ENCODE measurements at places on chromosomes 6 and 20.

- DNase-seq = no peak
Measured at GRCh38 chr6:118719351-118720124, 68.1 kb upstream of the CEP85L start.

DNA sequence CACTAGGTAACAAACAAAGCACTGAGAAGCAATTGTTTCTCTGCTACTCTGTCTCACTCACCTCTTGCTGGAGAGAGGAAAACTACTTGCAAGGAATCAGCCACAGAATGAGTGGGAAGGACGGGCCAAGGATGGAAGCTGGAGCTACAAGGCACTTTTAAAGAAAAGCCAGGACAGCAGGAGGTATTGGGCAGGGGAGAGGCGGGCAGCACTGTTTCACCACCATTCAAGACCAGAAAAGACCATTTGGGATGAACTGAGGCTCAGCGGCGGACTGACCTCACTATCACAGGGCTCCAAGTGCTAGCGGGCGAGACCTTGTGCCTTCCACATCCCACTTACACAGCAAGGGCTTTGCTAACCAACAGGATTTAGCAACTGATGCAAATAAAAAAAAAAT, 137.4 kb downstream of the IPCEF1 start:
- no peak for DNase-seq

GRCh38 chr6:84002226-84002625, 31.3 kb upstream of the MRAP2 start:
- DNase-seq = no peak

DNA sequence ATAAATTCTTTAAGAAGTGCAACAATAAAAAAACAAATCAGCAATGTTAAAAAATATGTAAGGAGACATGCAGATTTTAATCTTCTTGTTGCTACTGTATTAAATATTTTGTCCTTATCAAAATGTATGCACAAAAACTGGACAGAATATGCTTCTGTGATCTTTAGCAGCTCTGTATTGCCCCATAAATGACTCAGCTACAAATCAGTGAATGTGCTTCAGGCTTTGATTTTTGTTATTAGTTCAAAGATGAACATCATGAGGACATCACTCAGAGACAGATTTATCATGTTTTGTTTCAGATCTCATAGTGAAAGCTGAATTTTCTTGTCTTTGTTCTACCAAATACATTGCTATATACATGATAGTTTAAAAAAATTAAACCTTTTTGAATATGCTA, 312.4 kb downstream of the GRIK2 start:
- no peak for DNase-seq

- peak; percentile 29 for DNase-seq
Measured at GRCh38 chr6:165117121-165117520, 192.3 kb downstream of the C6orf118 start.

DNA sequence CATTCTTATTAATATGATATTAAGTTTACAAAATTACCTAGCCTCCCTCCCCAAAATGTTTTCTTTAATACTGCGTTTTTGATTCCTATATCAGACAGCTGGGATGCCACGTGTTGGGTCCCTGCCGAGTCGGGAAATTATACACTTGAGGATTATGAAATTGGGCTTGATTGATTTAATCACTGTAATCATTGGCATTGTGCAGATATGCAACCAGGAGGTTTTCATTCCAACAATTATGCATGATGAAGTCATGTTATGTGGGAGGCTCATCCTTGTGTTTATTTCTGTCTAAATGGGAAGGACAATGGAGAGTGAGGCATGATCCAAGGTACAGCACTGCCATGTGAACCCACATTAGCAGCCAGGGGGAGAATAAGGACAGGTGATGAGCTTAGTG, 30.6 kb upstream of the RIPOR2 start:
- DNase-seq = no peak

DNA sequence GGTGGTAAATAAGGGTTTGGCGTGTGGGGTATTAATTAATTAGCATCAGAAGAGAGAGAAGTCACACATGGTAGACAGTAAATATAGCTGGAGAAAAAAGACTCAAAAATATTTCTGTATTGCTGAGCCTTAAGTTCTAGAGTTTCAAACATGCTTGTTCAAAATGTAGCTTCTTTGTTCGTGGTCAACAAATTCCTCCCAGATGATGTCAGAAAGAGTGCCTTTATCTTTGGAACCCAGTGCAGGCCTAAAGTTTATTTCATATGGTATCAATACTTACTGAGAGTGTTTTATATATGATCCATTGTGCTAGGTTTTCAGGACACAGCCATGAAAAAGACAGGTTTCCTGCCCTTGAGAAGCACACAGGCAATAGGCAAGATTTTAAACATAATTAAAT, 18.3 kb downstream of the MARCKS start:
- DNase-seq = peak; percentile 76

- no peak for DNase-seq
Measured at GRCh38 chr20:14418376-14418775, 81.0 kb upstream of the FLRT3 start.

All from fibroblast of skin of scalp (primary cell).